ENCODE measurements at places on chromosomes 5 and 9.

DNA sequence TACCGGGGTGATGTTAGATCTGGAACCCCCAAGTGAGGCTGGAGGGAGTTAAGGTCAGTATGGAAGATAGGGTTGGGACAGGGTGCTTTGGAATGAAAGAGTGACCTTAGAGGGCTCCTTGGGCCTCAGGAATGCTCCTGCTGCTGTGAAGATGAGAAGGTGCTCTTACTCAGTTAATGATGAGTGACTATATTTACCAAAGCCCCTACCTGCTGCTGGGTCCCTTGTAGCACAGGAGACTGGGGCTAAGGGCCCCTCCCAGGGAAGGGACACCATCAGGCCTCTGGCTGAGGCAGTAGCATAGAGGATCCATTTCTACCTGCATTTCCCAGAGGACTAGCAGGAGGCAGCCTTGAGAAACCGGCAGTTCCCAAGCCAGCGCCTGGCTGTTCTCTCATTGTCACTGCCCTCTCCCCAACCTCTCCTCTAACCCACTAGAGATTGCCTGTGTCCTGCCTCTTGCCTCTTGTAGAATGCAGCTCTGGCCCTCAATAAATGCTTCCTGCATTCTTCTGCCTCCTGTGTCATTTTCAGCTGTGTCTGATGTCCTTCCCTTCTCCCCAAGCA is 2.3 kb upstream of the MYOZ3 start:
- peaks cover 12% of the 10 kb centered on the region for H3K27me3 ChIP-seq
- no peak overlapping the region for H3K4me3 ChIP-seq
- no peak overlapping the region for H3K27ac ChIP-seq
- H3K36me3 ChIP-seq = no peaks in the 10 kb centered on the region
- peaks cover 57% of the 10 kb centered on the region for H3K4me1 ChIP-seq
- no peak for DNase-seq

DNA sequence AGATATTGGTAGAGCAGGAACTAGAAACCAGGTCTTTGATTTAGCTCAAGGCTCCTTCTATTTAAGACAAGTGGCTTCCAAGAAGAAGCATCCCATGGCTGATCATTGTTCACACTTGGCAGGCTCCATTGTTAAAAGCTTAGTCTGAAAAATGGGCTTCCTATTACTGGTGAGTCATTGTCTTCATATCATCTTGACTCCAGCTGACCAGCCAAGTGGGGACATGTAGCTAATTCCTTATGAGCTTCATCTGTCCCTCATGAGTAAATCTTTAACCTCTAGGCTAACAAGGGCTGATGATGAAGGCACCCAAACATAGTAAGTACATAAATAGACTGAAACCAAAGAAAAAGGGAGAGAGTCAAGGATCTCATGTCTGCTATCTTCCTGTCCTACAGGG is 530.3 kb upstream of the KLF4 start:
- H3K4me1 ChIP-seq = peaks cover 9% of the 10 kb centered on the region
- H3K4me3 ChIP-seq = no peak overlapping the region
- no peaks in the 10 kb centered on the region for H3K36me3 ChIP-seq
- H3K27me3 ChIP-seq = no peaks in the 10 kb centered on the region
- no peak overlapping the region for H3K27ac ChIP-seq

GRCh38 chr5:154284433-154284832 is 93.9 kb downstream of the GALNT10 start:
- H3K27ac ChIP-seq = no peak overlapping the region
- no peaks in the 10 kb centered on the region for H3K36me3 ChIP-seq
- H3K4me1 ChIP-seq = peaks cover 28% of the 10 kb centered on the region
- peaks cover 12% of the 10 kb centered on the region for H3K27me3 ChIP-seq
- no peak overlapping the region for H3K4me3 ChIP-seq

- H3K27me3 ChIP-seq = peaks cover 64% of the 10 kb centered on the region
- no peak overlapping the region for H3K27ac ChIP-seq
- H3K4me3 ChIP-seq = no peak overlapping the region
- H3K36me3 ChIP-seq = peaks cover 1% of the 10 kb centered on the region
- H3K4me1 ChIP-seq = peaks cover 41% of the 10 kb centered on the region
These were observed 69.6 kb downstream of the ANKRD33B start for GRCh38 chr5:10633271-10634049.

GRCh38 chr9:132733260-132733815 is 63.1 kb downstream of the GTF3C4 start:
- peaks cover 13% of the 10 kb centered on the region for H3K27me3 ChIP-seq
- H3K4me3 ChIP-seq = no peak overlapping the region
- DNase-seq = no peak
- H3K4me1 ChIP-seq = peaks cover 26% of the 10 kb centered on the region

DNA sequence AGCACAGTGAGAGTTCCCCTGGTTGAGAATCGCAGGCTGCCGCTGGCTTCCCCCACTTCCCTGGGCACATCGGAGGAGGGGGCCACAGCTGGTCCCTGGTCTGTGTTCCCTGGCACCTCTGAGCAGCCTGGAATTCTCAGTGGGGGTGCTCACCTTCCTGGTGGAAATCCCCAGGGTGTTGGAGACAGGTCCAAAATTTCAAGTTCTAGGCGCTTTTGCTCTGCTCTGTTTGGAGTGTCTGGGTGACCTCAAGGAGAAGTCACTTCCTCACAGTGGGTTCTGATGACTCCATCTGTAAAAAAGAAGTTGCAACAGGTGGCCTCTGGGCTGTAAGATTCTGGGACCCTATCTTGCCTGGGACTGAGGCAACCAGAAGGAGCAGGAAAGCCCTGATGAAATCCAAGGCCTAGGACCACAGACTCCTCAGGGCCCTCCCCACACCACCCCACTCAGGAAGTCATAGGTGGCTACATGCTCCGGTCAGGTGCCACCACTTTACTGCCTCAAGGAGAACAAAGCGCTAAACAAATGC is at the start of gene TRAF1:
Gene TRAF1, minus strand, starts transcription at position 400 of the 532 bp plus-strand sequence. CDS start 721 bp downstream, outside the sequence.
- H3K27ac ChIP-seq = peak within 1 kb of the TSS; percentile 88
- peak within 1 kb of the TSS; percentile 14 for H3K4me3 ChIP-seq
- no peaks in the 10 kb centered on the region for H3K36me3 ChIP-seq

DNA sequence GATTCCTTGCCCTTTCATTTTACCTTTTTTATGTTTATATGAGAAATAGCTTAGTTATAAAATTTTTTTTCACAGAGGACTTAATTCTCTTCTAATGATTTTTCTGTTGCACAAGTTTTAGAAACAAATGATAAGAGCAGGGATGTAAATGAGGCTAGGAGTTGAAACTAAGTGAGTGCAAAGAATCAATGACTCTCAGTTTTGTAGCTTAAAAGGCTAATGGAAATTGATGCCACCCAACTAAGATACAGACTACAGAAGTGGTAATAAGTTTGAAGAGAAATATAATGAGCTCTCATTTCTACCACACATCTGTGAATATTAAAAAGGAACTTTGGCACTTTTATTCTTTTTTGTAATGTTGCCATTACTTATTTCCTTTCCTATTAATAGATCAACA is 105.1 kb downstream of the LURAP1L start:
- no peak for DNase-seq
- no peak overlapping the region for H3K4me3 ChIP-seq
- peaks cover 57% of the 10 kb centered on the region for H3K4me1 ChIP-seq
- no peaks in the 10 kb centered on the region for H3K27me3 ChIP-seq
- no peak overlapping the region for H3K27ac ChIP-seq
- no peaks in the 10 kb centered on the region for H3K36me3 ChIP-seq

- peaks cover 11% of the 10 kb centered on the region for H3K36me3 ChIP-seq
- peak overlapping the region; percentile 91 for H3K4me3 ChIP-seq
- DNase-seq = no peak
These were observed 1.3 kb upstream of the FST start for GRCh38 chr5:53479045-53479589.

All from nephron progenitor cell (in vitro differentiated cells).